ENCODE measurements at places on chromosomes 2 and 18.

GRCh38 chr2:27370816-27371620 lies 602 bp downstream of the SNX17 start:
- no peak for DNase-seq

DNA sequence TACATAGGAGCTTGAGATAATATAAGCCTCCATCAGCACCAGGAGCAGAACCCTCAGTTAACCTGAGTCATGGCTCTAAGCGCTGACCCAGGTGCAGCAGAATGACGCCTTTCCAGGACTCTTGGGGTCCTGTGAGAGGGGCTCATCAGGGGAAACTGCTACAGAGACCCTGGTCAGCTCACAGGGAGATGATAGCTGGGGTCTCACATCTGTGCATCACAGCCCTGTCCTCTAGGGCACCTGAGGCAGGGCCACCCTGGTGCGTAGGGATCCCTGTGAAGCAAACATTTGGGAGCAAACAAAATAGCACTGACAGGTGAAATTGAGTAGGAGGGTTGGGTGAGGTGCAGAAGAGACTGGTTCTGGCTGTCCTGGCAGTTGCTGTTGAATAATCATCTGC lies 219.2 kb downstream of the SH3RF3 start:
- no peak for DNase-seq

DNA sequence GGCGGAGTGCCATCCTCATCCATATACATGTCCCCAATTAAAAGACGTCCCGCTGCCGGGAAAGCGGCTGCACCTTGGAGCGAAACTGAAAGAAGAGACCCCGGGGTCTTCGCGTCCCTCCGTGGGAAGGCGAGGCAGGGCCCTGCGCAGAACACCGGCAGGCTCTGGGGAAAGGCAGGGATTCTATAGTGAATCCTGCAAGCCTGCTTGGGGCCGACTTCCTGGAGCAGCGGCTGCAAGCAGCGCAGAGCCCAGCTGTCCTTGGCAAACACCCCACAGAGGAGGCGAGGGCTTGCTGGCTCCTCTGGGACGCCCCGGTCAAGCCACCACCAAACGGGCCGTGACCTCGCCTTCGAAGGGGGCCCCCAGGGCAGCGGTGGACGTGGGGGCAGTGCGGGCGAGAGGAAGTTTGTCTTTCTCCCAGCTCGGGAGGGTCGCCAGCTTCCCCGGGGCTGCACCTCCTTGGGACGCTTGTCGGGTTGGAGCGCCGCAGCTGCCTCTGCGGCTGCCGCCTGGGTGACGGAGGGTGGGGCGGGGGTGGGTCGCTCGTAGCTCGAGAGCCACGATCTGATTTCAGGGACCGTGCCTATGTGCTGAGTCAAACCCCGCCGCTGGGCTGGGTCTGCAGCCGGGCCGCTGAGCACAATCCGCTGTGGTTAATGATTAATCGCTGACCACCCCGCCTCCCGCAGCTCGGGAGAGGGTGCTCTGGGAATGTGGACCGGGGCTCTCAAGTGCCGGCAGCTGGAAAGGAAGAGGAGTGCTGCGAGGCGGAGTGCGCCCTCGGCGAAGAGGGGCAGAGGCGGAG lies 486 bp upstream of the GPR39 start:
- DNase-seq, result no peak

GRCh38 chr2:127642706-127643438 lies 3.1 kb upstream of the GPR17 start:
- DNase-seq, result no peak

- no peak for DNase-seq
These were observed 122.4 kb downstream of the NDUFA10 start for GRCh38 chr2:239902749-239903201.

GRCh38 chr18:69980982-69981804 lies 33.5 kb upstream of the CD226 start:
- DNase-seq, result no peak

- DNase-seq, result no peak
These were observed 137.6 kb downstream of the TNS1 start for GRCh38 chr2:217864963-217865772.

DNA sequence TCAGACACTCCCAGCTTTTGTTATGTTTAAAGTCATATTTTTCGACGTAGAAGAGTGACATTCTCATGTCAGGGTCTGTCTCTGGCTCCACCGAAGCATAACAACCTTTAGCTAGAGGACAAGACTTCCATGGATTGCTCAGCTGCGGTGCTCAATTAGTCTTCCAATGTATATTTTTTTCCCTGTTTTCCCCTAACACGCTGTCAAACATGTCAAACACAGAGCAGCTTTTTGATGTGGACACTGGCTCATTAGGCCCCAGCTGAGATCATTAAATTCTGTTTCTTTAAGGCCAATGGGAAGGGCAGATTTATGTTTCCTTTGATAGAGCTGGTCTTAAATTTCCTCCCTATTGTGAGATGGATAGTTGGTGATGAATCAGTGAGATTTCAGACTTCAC lies 525.4 kb downstream of the PIK3C3 start:
- no peak for DNase-seq

DNA sequence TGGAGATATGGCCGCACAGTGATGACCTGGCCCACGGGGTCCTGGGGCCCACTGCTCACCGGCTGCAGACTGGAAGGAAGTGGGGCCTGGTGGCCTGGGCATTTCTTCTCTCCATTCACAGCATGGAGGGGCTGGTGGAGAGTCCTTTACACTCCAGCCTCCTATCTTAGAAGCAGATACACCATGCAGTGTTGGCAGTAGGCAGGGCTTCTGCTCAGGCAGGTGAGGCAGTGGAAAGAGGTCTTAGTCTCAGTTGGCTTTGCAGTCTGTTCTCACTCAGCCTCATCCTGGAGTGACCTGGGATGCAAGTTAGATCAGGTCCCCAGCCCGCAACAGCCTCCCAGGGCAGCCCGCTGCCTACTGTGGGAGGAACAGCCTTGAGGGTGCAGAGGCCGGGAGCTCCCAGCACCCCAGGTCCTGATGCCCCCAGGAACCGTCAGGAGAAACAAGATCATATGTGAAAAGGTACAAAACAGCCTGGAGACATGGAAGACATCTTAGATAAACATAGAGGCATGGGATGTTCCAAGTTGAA lies 45.8 kb upstream of the OTOS start:
- DNase-seq, result no peak

DNA sequence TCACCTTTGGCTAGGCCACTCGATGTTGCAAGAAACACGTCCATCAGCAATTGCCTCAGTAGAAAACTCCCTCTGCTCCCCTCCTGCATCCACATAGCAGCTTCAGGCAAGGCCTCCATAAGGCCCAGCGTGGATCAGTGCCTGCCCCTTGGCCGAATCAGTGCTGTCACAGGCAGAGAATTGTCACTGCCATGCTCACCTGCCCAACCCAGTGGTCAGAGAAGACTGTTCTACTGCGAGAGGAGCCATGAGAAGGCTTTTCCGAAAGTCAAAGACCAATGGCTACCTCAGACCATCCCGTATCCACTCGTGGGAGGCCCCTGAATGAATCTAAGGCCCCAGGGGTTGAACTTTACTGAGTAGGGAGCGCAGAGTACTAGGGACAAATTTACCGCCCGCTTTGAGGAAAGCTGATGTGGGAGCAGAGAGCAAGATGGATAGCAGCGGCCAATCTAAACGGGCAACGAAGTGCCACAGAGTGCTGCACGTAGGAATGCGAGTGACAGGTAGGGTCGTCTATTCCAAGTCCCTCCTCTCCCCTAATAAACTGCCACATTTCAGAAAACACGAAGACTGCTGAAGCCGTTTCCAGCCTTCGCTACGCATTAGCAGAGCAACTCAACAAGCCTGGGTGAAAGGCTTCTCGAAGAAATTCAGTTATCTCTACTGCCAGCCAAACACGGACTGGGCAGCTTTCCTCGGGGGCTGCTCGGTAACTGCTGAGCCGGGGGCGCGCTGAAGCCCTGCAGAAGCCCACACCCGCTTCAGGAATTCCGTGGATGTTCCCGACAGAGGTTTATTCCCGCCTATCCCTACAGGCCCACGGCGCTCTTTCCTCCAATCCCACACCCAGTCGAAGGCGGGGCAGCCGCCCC lies 968 bp upstream of the RALBP1 start:
- DNase-seq, result no peak

DNA sequence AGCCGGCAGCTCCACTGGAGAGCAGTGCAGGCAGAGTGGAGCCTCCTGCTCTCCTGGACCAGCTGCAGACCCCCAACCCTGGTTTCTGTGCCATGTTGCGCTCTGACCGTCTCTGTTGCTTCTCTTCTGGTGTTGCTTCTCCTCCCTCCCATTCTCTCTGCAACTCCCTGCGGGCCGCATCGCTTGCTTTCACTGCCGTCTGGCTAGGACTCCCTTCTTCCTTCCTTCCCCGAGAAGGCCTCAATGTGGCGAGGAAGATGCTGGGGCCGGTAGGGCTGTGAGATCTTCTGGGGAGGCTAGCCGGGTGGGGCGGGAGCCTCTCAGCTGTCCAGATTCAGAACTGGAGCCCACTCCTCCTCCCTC lies 6.2 kb downstream of the DNAJB2 start:
- no peak for DNase-seq

DNA sequence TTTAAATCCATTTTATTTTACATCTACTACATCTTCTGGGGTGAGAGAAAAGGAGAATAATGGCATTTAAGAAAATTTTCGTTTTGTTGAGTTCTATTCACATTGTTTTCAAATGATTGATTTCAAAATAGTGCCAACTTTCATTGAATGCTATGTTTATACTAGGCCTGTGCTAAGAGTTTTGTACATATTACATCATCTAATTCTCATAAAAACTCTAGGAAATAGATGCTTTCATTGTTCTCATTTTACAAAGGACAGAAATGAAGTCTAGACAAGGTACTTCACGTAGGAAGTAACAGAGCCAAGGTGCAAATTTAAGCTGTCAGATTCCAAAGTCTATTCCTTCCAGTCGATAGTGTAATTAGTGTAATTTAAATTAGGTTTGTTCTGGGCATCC lies 402.8 kb upstream of the UBE2E3 start:
- DNase-seq, result no peak

DNA sequence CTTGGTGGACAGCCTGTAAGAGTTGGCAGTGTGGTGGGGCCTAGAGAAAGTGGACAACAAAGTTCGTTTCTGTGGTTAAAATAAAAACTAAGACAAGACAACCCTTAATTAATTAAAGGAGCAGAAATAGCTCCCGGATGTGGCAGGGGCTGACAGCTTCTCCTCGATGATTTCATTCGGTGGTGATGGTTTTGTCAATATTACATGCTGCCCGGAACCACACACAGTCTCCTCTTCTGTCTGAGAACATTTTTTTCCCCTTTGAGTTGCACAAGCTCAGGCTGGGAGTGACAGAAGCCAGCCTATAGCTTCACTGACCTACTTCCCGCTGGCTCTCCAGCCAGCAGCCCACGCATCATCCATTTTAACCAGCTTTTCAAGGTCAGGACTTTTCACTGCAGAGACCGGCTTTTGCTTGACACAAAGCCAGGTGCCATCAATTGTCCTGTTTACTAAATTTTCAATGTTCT lies 378.8 kb downstream of the SLC4A3 start:
- DNase-seq, result no peak

DNA sequence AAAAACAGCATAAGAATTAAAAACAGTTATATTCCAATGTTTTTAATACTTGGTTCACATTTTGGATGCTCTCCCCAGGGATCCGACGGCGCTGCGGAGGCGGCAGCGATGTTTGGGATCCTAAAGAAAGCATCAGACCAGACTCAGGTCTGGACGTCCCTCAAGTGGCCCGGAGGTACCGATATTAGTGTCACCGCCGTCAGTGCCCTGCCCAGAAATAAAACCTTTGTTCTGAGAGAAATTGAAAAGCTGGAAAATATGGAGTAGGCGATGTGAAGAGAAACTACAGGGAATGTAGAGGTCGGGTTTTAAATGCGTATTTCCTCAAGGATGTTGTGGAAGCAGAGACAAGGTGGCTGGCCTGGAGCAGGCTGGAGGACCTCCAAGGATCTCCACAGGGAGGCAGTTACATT lies 683 bp upstream of the TBC1D8 start:
- DNase-seq, result no peak

DNA sequence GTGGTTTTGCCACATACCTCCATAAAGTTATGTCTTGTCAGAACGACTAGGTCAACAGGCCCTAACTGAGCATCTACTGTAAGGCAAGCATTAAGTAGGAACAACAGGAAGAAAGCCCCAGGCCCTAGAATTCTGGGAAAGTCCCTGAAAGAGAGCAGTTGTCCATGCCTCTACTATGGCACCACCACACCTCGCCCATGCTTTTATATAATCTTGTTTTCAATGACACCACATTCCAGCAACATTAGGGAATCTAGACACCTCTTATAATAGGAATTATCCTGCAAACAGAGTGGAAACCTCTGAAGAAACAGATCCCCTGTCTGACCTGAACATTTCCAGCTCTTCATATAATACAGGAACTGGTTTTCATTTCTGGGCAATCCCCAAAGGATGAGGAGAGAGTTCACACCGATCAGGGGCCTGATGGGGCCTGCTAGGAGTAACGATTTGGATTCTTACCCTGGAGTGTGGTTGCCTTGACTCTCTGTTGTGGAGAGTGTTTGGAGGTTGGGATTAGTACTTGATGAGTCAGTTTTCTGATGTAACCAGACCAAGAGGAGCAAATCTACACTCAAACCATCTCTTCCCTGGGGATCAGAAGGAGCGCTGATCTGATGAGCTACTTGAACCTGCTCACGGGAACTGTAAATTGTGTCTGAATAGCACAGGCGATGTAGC lies 31.9 kb upstream of the CEP68 start:
- no peak for DNase-seq

GRCh38 chr2:28926847-28927246 lies 32.4 kb downstream of the WDR43 start:
- DNase-seq, result no peak

DNA sequence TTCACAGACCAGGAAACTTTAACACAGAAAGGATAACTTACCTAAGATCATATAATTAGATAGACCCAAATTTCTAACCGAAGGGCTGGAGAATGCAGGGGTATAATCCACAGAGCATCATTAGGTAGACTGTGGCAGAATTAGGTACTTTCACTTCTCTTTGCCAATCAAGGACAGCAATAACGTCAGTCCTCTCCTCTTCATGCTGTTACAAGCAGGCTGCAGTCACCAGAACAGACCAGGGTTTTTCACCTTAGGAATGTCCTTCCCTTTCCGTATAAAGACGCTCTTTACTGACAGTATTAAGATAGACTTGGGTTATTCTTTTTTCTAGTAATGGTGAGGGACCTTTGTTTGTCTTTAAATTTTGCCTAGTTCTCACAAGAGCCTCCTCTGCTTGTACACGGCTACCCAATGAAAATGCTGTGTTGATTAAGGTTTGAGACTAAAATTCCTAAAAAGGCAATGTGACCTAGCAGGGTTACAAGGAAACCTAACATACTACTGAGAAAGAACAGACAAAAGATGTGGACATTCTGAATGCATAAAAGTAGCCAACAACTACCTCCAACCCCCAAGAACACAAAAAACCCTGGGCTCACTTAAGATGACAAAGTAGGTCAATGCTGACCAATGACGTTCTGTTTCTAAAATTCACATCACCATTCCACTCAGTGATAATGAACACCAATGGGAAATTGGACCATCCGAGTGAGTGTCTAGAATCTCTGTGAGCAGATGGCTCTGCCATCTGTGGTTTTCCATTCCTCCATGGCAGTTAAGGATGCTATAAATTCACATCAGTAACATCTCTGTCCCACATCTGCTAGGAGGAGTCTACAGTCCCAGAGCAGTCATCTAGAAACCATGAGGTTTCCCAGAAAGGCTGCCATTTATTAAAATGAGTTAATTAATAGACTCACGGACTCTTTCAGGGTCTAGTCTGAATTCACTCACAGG lies 2.1 kb downstream of the PDIA6 start:
- no peak for DNase-seq
